ENCODE measurements at places on chromosomes 5 and 9.

GRCh38 chr5:14778792-14779070, 92.8 kb downstream of the ANKH start:
- DNase-seq = no peak

- peak; percentile 46 for DNase-seq
Measured at GRCh38 chr5:75611311-75612225, at the start of gene ANKDD1B. Gene ANKDD1B, plus strand, starts transcription at chr5:75611453. Its CDS starts 182 bp downstream, at chr5:75611635.

DNA sequence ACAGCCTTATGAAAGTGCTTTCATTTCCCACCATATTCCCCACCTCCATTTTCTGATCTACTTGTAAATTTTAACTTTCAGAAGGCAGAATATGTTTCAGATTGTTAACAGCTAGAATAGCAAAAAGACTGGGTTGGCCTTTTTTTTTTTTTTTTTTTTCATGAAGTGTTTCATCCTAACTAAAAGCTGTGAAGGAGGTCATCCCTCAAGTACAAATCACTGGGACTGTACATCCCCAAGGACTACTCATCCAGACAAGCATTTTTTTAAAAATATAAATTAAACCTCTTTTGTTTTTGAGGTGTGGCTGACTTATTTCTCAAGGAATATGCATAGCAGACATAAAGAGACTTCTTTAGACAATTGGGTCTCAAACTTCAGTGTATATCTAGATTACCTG, 542.1 kb upstream of the TUSC1 start:
- no peak for DNase-seq

DNA sequence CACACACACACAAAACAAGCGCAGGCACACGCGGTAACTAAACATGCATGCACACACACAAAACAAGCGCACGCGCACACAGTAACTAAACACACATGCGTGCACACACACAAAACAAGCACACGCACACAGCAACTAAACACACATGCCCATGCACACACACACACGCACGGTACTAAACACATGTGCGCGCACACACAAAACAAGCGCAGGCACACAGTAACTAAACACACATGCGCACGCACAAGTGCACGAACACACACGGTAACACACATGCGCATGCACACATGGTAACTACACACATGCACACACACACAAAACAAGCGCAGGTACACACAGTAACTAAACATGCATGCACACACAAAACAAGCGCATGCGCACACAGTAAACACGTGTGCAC, 19.9 kb upstream of the SLC6A3 start:
- DNase-seq = no peak

- no peak for DNase-seq
Measured at GRCh38 chr5:133799571-133800237, 168.7 kb downstream of the C5orf15 start.

GRCh38 chr5:73282383-73282782, 109.4 kb downstream of the TMEM174 start:
- DNase-seq = no peak

- DNase-seq = peak; percentile 67
Measured at GRCh38 chr5:130528474-130528873, 624.2 kb downstream of the CHSY3 start.

DNA sequence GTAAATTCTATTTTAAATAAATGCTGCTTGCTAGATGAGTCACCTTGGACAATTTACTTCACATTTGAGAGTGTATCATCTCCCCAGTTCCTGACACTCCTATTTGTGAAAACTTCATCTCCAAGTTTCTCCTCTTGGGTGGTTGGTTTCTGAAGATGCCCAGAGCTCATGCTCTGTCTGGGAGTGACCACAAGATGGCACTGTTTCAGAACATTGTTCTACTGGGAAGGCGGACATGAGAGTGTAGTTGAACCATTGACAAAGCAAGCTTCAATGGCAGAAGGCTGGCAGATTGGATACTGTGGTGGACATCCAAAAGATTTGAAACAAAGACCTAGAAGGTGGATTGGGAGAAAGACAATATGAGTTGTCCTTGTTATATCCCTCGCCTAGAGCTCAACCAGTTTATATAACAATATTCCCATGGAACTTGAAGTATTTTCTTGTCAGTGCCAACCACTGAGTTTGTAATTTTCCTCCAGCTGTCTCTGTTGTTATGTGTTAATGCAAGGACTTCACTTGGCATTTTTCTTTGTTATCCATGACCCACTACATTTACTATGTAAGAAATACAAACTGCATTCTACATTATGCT, 234.3 kb upstream of the ANKH start:
- peak; percentile 44 for DNase-seq

Measured in RWPE1 (cell line).